ENCODE measurements at places on chromosomes 7 and 10.

GRCh38 chr10:119138346-119139306 lies 26.9 kb downstream of the SFXN4 start:
- no peak for DNase-seq

DNA sequence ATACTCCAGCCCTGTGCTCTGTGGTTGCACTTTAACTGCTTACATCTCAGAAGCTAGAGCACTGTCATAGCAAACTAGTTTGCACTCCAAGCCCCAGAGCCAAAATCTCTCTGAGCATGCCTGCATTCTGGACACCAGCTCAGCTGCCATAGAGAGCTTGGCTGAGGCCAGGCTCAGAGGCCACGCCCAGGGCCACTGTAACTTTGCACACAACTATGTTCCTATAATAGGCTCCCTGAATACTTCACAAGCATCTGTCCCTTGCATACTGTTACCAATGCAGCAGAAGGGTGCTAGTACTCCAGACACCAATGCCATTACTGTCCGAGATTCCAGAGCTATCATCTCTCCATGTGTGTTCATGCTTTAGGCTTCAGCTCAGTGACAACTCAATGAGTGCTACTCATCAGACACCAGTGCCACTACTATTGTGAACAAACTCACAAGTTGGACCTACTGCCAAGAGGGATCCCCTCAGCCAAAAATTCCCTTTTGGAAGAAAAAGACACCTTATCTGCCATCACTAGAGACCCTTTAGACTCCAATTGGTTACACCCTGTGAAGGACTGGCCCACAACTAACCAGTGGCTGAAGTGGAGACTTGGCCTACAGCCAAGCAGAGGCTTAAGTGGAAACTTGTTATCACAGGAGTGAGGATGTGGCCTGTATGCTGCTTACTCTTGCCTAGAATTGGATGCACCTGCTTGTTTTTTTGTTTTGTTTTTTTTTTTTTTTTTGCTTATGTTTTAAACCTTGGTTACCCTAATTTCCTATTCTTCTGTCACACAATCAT lies 211.6 kb upstream of the MAGI2 start:
- DNase-seq: no peak

DNA sequence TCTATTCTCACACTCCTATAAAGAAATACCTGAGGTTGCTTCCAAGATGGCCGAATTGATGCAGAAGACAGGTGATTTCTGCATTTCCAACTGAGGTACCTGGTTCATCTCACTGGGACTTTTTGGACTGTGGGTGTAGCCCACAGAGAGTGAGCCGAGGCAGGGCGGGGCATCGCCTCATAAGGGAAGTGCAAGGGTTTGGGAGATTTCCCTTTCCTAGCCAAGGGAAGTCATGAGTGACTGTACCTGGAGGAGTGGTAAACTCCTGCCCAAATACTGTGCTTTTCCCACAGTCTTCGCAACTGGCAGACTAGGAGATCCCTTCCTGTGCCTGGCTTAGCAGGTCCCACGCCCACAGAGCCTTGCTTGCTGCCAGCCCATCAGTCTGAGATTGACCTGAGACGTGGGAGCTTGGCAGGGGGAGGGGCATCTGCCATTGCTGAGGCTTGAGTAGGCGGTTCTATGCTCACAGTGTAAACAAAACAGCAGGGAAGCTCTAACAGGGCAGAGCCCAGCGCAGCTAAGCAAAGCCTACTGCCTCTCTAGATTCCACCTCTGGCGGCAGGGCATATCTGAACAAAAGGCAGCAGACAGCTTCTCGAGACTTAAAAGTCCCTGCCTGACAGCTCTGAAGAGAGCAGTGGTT lies 152.2 kb downstream of the ARL4A start:
- DNase-seq: no peak

DNA sequence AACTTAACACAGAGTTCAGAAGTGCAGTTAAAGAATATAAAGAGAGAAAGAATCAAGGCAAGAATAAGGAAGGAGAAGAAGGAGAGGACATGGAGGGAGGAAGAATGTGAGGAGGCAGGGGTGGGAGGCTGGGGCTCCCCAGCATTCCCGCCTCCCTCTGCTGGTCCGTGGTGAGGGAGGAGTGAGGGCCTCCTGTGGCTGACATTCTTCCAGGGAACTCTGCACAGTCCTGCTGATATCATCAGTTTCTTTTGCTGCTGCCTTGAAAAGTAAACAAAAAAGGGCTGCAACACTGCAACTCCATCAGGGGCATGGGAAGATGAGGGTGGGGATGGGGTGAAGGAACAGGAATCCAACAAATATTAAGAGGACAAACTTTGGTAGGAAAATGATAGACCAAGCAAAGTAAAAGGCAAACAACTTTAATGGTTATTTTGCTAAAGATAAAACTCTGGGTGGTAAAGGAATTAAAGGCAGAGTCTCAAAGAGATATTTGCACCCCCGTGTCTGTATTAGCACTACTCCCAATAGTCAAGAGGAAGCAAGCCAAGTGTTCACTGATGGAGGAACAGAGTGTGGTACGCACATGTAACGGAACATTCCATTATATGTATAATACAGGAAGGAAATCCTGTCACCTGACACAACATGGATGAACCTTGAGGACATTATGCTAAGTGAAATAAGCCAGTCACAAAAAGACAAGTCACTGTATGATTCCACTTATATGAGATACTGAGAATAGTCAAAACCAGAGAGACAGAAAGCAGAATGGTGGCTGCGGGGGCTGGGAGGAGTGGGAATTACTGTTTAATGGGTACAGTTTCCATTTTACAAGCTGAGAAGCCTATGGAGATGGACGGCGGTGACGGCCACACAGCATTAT lies 8.0 kb upstream of the SPOCK2 start:
- no peak for DNase-seq

DNA sequence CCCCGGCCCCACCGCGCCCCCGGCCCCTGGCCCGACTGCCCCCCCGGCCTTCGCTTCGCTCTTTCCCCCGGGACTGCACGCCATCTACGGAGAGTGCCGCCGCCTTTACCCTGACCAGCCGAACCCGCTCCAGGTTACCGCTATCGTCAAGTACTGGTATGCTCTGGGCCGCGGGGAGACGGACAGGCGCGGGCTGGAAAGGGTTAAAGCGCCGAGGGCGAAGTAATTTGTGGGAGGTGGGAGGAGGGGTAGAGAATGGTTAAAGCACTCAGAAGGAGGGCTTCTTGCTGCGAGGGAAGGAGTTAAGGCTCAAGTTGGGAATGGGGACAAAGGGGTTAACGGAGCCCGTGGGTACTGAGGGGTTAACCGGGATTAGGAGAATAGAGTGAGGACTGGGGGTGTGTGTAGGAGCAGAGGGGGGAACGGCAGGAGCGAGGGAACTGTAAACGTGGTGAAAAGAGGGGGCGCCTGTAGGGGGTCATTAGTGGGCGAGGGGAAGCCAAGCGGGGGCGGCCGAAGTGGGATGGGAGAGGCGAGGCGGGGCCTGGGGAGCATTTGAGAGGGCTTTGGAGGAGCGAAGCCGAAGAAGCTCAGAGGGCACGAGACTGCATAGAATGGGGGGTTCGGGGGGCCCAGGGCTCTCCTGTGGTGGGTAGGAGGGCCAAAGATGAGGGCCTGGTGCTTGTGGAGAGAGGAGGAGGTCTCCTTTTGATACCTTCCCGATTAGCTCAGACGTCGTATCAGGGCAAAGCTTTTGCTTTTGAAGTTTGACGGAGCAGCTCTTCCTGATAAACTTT lies 605 bp downstream of the SUFU start:
- peak; percentile 59 for DNase-seq

- DNase-seq: peak; percentile 53
Observed at GRCh38 chr7:5139998-5140397, 50.0 kb upstream of the WIPI2 start.

DNA sequence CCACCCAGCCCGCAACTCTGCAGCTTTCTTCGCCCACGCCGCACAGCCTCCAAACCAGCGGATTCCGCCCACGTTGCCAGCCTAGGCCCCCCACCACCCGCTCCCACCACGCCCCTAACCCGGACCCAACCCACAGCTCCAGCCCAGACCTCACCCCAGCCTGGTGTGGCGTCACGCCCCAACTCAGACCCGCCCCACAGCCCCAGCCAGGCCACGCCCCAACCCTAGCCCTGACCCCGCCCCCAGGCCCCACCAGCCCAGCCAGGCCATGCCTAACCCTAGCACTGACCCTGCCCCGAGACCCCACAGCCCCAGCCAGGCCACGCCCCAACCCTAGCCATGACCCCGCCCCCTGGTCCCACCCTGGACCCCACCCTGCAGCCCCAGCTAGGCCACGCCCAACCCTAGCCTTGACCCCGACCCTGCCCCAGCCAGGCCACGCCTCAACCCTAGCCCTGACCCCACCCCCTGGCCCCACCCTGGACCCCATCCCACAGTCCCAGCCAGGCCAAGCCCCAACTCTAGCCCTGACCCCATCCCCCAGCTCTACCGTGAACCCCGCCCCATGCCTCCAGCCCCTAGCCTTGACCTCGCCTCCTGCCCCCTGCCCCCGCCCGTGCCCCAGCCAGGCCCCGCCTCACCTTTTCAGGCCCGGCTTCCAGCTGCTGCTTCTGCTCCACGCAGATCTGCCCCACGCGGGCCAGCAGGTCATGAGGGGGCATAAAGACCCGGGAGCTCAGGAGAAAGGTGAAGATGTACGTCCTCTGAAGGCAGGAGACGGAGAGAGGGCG lies 64.0 kb downstream of the RASGEF1A start:
- peak; percentile 72 for DNase-seq

GRCh38 chr10:7609556-7609955 lies 57.2 kb downstream of the ITIH5 start:
- no peak for DNase-seq

DNA sequence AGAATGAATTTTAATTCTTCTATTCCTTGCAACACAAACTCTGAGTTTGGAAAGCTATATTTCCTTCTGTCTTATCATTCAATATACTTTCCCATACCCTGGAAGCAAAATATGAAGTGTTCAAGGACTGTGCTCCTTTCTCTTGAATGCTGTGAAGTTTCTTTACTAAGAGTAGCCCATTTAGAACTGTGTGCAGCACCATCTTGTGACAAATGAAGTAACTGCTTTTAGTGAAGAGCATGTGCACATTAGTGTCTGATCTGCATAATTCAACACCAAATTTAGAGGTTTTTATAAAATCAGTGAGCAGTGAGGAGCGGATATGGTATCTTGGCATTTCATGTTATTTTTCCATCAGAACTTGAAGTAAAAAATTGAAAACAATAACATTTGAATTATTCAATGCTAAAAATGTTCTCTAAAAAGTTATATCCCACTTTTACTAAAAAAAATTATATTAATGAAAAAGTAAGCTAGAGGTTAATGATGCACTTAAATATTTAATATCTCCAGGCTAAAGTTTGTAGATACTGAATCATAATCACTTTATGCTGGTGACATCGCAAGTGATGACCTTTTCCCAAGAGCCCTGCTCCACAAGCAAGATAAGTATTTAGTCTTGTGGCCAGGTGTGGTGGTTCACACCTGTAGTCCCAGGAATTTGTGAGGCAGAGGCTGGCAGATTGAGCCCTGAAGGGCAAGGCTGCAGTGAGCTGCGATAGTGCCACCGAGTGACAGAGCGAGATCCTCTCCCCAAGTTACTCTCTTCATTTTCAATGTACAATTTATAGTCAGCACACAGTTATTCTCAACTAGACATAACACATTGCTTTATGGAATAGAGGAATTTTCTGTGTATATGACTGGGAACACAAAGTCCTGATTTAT lies 108.8 kb upstream of the PCLO start:
- no peak for DNase-seq

DNA sequence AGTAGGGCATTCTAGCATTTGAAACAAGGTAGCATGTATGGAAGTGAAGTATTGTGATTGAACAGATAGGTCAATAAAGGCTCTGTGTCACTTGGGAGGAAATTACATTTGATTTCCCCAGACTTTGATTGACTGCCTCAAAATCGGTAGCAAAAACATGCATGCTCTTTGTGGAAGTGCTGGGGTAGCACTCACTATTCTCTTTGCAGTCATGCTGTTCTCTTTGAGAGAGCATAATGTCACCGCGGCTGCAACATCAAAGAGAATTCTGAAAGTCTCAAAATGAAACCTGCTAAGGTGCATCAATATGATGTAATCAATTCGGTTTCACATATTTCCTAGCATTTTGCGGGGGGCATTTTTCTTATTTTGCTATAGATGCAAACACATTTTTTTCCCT lies 64.2 kb downstream of the ARMC3 start:
- DNase-seq: no peak

GRCh38 chr10:5292196-5292735 lies 72.5 kb upstream of the UCN3 start:
- DNase-seq: no peak

DNA sequence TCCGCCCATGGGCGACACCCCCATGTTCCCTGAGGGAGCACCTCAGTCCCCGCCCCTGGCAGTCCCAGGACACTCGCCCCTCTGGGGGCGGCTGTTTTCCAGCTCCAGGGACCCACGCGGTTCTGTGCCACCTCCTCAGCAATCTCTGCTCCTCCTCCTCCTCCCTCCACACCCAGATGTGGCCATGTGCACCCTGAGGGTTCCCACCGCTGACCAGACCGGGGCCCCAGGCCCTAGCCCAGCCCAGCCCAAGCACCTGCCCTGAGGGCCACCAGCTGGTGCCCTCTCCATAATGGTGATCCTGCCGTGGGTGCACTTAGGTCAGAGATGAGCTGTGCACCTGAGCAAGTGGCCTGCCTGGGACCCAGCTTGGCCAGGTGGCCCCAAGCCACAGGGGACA lies 25.1 kb downstream of the AP5Z1 start:
- peak; percentile 13 for DNase-seq

DNA sequence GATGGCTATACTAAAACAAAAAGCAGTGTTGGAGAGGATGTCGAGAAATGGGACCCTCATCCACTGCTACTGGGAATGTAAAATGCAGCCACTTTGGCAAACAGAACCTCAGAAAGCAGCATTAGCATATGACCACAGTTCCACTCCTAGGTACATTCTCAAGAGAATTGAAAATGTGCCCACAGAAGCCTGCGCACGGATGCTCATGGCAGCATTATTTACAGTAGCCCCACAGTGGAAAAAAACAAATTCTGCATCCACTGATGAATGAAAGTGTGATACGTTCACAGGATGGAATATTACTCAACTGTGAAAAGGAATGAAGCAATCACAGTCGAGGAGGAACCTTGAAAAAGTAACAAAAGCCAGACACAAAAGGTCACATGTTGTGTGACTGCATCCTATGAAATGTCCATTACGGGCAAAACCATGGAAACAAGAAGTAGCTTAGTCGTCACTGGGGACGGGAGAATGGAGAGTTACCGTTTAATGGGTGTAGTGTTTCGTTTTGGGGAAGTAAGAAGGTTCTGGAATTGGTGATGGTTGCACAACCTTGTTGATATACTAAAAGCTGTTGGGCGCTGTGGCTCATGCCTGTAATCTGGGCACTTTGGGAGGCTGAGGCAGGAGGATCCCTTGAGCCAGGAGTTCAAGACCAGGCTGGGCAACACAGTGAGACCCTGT lies 2.5 kb upstream of the UPK3B start:
- no peak for DNase-seq

DNA sequence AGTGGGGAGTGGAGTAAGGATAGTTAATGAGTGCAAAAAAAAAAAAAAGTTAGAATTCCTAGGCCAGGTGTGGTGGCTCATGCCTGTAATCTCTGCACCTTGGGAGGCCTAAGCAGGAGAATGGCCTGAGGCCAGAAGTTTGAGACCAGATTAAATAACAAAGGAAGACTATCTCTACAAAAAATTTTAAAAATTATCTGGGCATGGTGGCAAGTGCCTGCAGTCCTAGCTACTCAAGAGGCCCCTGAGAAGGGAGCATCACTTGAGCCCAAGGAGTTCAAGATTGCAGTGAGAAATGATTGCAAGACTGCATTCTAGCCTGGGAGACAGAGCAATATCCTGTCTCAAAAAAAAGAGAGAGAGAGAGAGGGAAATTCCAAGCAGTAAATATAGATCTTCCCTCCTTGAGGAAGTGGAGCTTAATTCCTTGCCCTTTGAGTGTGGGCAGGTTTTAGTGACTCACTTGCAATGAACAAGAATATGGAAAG lies 19.5 kb upstream of the CSTF2T start:
- no peak for DNase-seq

Data from glutamatergic neuron (in vitro differentiated cells).